ENCODE measurements at places on chromosomes 16 and 17.

GRCh38 chr17:67489273-67489672 is 112.2 kb downstream of the PITPNC1 start:
- DNase-seq: no peak

GRCh38 chr17:17460038-17460437 is 16.8 kb upstream of the MED9 start:
- DNase-seq: no peak

DNA sequence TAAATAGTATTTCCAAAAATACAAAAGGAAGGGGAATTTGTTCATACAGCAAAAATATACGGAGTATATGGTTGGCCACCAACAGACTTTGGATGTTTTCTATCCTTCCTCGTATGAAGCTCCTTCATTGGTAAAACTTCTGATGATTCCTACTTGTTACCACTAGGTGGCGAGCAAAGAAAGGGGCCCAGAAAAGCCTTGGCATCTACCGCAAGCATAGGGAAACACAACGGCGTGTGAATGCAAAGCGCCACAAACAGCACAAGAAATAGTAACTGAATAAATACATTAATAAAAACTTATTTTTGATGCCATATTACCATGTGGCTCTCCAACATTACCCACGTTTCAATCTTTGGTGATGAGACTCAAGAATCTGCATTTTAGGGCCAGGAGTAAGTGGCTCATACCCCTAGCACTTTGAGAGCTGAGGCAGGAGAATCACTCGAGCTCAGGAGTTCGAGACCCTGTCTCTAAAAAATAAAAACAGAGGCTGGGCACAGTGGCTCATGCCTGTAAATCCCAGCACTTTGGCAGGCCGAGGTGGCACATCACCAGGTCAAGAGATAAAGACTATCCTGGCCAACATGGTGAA is 34.5 kb downstream of the YWHAE start:
- peak; percentile 52 for DNase-seq

DNA sequence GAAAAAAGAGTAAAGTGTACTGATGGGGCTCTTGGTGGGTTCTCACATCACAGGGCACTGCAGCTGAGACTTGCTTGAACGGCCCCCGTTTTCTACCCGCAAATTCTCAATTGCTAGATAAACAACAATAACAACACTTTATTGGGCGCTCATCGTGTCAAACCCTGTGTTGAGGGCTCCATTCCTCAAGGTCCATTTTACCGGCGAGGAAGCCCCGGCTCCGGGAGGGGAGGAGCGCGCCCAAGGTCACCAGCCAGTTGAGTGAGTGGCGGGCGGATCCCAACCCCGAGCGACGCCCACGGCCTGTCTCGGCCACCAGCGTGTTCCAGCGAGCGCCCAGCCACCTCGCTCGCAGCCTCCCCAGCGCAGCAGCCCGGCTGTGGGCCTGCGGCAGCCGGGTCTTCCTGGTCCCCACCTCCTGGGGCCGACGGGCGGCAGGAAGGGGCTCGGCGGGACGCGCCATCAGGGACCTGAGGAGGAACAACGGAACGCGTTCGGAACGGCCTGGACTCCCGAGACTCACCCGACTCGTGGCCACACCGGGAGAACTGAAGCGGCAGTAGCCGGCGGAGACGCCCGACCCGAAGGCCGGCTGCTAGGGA is 373 bp downstream of the CMC2 start:
- DNase-seq: peak; percentile 90

DNA sequence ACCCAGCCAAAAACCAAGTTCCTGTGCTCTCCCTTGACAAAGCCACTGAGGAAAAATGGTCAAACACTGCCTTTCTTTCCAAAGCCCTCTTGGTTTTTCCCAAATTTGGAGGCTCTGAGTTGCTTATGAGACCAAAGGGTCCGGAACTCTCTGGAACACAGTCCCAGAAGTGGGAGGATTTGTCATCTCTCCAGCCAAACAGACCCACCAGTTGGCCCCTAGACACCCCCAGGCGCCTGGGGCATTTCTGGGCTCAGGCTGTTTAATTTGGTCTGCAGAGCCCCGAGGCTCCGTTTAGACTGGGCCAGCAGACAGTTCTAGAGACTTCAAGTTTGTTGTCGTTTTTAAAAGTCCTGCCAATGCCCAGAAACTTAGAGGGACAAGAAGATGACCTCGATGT is 239.1 kb downstream of the SEC14L1 start:
- DNase-seq: no peak

- DNase-seq: no peak
Measured at GRCh38 chr17:5667871-5668270, 83.6 kb upstream of the NLRP1 start.

- no peak for DNase-seq
Measured at GRCh38 chr16:57503366-57503765, 17.1 kb upstream of the DOK4 start.

- DNase-seq: no peak
Measured at GRCh38 chr17:45262516-45263476, 902 bp upstream of the SPATA32 start.

DNA sequence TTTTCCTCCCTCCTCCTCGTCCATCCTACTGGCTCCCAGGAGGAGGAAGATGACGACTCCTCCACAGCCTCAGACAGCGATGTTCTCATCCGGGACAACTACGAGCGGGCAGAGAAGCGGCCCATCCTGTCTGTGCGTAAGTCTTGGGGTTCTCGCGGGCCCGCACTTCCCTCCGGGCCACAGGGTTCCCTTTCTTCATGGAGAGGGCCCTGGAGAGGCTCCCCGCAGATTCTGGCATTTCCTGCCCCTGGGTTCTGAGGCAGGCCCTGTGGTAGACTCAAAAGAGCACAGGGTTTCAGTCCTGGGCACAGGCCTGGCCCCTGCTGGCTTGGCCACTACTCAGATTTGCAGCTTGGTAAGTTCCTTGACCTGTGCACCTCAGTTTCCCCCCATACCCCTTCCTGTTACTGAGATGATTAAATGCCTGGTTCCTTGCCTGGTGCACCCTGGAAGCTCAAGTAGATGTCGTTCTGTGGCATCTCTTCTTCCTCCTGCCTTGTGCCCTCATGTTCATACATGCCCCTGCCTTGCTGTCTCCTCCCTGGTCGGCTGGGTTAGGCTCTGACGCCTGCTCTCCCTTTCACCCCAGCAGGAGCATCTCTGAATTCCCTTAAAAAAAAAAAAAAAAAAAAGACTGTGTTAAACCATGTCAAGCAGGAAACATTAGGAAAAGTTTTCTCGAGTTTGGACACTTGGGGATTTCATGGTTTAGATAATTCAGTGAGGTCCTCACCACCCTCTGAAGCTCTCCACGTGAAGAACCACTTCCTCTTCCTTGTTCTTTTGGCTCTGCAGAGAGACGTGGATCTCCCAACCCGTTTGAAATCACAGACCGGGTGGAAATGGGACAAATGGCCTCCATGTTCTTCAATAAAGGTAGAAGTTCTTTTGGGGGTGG is 14.3 kb upstream of the NAT9 start:
- no peak for DNase-seq

DNA sequence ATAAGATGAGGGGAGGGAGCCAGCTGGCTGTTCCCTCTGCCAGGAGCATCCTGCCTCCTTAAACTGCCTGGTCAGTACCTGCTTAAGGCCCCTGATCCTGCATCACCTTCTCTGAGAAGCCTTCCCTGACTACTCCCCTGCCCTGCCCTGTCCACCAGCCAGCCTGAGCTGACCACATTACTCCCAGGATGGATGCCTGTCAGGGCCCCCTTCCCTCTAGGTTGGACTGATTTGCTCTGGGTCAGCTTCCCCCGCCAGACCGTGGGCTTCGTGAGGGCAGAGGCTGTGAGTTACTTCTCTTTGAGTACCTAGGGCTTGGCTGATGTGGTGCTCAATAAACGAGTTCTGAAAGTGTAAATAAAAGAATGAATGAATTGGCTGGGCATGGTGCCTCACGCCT is 63.3 kb downstream of the WSB1 start:
- no peak for DNase-seq

- DNase-seq: no peak
Measured at GRCh38 chr17:40326014-40326831, 17.2 kb downstream of the RARA start.

DNA sequence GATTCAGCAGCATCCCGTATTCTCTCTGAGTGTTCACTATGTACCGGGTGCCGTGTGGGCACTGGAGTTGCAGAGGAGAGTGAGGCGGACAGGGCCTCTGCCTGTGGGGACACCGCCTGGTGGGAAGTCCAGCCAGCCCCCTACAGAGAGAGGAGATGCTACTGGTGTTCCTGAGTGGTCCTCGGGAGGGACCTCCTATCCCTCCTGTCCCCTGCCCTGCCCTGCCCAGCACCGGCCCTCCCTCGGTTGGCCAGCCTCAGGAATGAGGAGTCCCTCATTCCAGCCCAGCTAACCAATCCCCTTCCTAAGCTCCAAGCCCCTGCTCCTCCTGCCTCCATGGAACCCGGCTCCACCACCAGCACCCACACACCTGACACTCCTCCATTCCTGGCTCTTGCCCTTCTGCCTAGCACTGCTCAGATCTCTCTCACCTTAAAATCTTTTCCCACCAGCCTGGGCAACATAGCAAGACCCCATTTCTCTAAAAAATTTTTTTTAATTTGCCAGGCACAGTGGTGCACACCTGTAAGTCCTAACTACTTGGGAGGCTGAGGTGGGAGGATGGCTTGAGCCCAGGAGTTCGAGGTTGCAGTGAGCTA is 2.0 kb downstream of the ASGR2 start:
- DNase-seq: no peak

- no peak for DNase-seq
Measured at GRCh38 chr17:40241252-40241834, 22.2 kb downstream of the WIPF2 start.

DNA sequence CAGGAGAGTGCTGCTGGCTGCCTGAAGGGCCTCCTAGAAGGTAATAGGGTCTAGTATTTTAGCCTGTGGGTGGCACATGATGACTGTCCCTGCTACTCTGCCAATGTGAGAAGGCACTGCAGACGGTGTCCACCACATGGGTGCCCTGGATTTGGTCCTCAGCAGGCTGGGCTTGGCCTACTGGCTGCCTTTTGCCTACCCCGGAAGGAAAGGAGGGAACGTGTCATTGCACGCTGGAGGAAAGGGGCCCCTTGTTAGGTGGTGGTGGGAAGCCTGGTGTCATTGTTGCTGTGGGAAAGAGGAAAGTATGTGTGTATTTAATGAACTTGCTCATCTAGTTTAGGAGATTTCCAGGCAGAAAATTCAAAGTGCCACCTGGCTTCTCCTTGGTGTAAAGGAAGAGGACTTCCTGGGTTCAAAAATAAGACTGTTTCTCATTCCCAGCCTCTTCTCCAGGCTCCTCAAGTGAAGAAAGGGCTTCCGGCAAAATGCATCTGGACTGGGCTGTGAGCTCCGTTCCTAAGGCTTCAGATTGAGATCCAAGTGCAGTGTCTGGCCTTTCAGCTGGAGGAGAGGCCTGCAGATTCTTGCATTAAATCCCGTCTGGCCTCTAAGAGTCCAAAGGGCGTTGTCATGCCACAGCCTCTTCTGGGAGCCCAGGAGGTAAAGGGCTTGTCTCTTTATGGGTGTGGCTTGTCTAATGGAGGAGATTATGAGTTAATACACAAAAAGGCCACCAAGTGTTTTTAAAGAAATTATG is 55.1 kb downstream of the RPTOR start:
- DNase-seq: no peak

DNA sequence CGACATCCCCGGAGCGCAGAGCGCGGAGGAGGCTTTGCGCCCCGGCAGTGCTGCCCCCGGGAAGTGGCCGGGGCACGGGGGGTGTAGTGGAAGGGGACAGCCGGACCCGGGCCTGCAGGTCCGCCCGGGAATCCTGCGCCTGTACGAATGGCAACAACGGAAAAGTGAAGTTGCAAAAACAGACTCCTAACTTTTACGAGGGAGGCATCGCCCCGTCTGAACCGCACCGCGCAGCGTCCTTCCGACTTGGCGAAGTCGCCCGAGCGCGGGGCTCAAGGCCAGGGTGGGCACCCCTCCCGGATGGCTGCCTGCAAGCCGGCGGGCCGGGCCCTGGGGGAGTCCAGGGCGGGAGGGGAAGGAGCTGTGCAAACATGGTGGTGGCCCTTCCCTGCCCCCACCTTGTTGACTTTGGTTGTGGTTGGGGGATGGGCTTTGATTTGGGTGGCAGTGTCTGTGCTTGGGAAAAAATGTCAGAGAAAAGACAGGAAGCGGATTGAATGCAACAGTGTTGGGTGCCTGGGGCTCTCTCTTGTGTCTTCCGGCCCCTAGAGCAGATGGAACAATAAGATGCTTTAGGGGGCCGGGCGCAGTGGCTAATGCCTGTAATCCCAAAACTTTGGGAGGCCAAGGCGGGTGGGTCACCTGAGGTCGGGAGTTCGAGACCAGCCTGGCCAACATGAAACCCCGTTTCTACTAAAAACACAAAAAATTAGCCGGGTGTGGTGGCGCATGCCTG is 675 bp downstream of the RNF213 start:
- peak; percentile 21 for DNase-seq

- DNase-seq: no peak
Measured at GRCh38 chr17:28334666-28335200, 539 bp downstream of the IFT20 start.
